Tongue (tissue), 3 donors: ENCODE measurements at places on chromosomes 16 and 17. TPM values are rescaled to one million over a fixed set of nuclear protein-coding genes. Genes with fewer than 3 reads are reported as not detected.

DNA sequence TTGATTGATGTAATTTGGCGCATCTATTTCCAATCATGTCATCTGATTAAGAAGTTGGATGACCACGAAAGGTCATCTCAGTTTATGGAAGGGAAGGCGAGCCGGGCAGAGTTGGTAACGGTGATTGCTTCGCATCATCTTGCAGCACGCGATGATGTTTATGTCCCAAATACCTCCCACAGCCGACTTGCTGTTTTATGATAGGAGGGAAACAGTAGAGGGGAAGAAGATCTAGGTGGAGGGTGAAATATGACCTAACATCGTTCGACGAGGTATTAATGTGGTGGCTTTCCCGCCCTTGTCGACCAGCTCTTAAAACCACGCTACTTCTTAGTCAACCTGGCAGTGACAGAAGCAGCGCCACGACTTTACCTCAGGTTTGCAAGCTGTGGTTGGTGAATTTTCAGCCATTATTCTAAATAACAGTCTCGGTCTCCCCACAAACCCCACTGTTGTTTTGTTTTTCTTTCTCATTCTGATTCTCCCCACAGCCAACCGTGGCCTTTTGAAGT is 805 bp upstream of the TANC2 start:
- DNase-seq: no peak

The FBXL16 gene
- total RNA-seq: 1.3 TPM

GRCh38 chr16:70738083-70738977 is 52.5 kb upstream of the MTSS2 start:
- DNase-seq: peak; percentile 87

- no peak for DNase-seq
These were observed 9.4 kb downstream of the TIGD7 start for GRCh38 chr16:3295783-3296182.

DNA sequence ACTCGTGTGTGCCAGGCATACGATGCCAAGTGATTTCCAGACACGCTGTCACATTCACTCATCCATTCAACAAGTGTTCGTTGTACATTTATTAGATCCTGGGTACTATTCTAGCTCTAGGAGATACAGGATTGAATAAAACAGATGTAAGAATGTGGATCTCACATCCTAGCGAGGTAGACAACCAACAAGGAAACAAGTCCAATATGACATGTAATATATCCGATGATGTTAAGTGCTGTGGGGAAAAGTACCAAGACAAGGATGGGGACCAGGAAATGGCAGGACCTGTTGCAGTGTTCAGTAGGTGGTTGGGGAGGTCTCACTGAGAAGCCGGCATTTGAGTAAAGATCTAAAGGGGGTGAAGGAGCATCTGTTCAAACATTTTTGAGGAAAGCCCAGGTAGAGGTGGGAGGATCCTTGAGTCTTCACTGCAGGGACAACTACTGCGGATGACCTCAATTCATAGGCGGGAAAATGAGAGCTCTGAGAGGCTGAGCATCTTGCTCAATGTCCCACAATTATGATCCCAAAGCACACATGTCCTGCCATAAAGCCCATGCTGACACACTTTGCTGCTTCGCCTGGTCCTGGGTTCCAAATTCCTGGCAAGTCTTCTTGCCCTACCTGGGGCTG is 129.4 kb downstream of the ASIC2 start:
- DNase-seq: no peak

GRCh38 chr17:77640916-77641605 is 317.4 kb upstream of the TNRC6C start:
- DNase-seq: no peak

The C16orf96 gene
- total RNA-seq: 0.72 TPM

GRCh38 chr17:59024916-59025315 is 81.8 kb downstream of the TRIM37 start:
- DNase-seq: no peak

- no peak for DNase-seq
These were observed 744 bp upstream of the NF1 start for GRCh38 chr17:31093866-31094599.

The TRAF7 gene
- total RNA-seq: 27.4 TPM

DNA sequence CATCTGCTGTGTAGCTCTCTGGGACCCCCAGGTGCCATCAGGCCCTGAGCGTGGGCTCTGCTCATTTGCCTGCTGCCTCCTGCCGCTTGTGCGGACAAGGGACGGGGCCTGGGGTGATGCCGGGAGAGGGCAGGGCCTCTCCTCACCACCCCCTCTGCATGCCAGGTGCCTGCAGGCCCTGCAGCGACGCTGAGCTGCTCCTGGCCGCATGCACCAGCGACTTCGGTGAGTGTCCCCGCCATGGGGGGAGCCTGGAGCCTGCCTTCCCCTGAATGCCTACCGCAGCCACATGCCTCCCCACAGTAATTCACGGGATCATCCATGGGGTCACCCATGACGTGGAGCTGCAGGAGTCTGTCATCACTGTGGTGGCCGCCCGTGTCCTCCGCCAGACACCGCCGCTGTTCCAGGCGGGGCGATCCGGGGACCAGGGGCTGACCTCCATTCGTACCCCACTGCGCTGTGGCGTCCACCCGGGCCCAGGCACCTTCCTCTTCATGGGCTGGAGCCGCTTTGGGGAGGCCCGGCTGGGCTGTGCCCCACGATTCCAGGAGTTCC is 1.9 kb downstream of the METRN start:
- no peak for DNase-seq

DNA sequence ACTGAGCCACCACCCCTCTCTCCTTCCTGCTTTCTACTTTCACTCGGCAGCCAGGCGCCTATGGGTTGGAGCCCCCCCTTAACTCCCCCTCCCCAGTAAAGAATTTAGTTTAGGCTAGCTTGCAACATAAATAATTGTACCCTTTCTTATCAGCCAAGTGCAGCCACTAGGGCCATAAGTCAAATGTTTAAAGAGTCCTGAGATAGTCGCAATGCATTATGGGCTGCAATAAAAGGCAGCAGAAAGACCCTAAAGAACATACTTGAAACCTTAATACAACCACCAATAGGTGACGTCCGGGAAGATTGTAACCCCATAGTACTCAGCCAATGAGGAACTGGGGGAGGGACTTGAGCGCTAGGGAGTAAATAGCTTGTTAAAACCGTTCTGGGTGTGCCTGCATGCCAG is 40.5 kb downstream of the C16orf82 start:
- DNase-seq: no peak

DNA sequence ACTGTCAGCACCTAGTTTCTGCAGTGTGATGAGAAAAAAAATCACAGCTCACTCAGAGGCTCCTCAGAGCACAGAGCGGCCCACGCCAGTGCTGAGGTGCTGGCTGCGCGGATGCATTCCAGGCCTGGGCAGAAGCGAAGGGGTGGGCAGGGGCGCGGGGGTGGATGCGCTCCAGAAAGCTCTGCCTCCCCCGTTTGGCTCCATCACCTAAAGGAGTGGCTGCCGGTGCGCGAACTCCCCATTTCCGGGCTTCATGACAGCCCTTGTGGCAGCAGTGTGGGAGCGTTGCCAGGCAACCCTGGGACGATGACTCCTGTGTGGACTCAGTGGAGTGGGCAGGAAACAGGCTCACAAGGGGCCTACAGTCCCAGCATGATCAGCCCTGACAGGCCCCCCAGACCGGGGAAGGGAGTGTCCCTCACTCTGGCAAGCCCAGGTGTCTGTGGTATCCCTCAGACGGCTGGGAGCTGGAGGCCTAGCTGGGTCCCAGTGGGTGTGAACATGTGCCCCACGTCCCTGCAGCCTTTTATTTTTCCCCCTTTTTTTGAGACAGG is 32.8 kb upstream of the NUDT16L1 start:
- peak; percentile 72 for DNase-seq

GRCh38 chr17:63993368-63993985 is 4.7 kb upstream of the PRR29 start:
- no peak for DNase-seq

The CD300LF gene
- 3.3 TPM for total RNA-seq

- DNase-seq: no peak
These were observed 4.0 kb downstream of the MYBBP1A start for GRCh38 chr17:4551141-4551540.

- no peak for DNase-seq
These were observed 10.4 kb downstream of the CDC42EP4 start for GRCh38 chr17:73301369-73301768.

GRCh38 chr17:8632061-8632460 is 1.5 kb upstream of the MYH10 start:
- no peak for DNase-seq

- DNase-seq: no peak
These were observed 8.1 kb upstream of the TMEM100 start for GRCh38 chr17:55730808-55731207.

The NXPH3 gene
- 1.8 TPM for total RNA-seq

DNA sequence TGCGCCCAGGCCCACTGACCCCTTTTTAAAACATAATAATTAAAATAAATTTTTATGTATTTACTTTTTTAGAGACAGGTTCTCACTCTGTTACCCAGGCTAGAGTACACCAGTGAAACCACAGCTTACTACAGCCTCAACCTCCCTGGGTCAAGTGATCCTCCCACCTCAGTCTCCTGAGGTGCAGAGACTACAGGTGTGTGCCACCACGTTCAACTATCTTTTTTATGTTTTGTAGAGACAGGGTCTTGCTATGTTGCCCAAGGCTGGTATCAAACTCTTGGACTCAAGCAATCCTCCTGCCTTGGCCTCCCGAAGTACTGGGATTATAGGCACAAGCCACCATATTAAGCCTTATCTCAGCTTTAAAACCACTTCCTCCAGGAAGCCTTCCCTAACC is 56.1 kb upstream of the BCAR1 start:
- DNase-seq: no peak

- DNase-seq: no peak
These were observed 100.8 kb upstream of the XYLT1 start for GRCh38 chr16:17571499-17572093.

The GNG13 gene
- total RNA-seq: not detected

- no peak for DNase-seq
These were observed 296.6 kb downstream of the NPIPA8 start for GRCh38 chr16:18039931-18040330.

The DNAAF8 gene
- total RNA-seq: 0.41 TPM

The GRAPL gene
- 3.9 TPM for total RNA-seq
